Fibroblast of villous mesenchyme (primary cell): ENCODE measurements at places on chromosomes 1 and 21.

- peak; percentile 99 for DNase-seq
These were observed 17.8 kb downstream of the SLFNL1 start for GRCh38 chr1:41003640-41004220.

- DNase-seq: no peak
These were observed 10.1 kb upstream of the ARHGEF10L start for GRCh38 chr1:17529381-17529780.

- DNase-seq: peak; percentile 86
These were observed 565 bp downstream of the WLS start for GRCh38 chr1:68231627-68232288.

DNA sequence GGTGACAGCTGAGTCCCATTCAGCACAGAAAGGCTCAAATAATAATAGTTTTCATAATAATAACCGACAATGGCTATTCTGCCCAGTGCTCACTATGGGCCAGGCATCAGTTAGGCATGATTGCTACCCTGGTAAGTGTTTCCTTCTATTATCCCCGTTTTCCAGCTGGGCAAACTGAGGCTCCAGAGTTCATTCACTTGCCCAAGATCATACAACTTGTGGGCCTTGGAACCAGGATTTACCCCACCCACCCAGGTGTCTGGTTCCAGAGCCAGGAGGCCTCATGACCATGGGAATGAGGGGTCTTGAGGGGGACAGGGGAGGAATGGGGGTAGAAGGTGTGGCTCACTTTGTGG lies 518 bp downstream of the PLOD1 start:
- DNase-seq: no peak

DNA sequence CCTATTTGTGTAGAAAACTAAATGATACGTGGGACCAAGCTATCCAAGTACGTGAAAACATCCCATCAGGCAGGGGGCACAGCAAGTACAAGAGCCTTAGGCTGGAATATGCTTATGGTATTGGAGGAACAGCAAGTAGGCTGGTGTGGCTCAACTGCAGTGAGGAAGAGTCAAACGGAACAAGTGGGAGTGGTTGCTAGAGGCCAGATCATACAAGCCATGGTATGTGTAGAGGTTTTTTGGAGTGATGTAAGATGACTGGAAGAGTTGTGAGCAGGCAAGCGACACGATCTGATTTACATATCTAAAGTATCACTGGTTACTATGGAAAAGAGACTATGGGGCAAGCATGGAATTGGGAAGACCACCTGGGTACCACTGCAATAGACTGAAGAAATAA lies 27.8 kb downstream of the ELK4 start:
- no peak for DNase-seq

DNA sequence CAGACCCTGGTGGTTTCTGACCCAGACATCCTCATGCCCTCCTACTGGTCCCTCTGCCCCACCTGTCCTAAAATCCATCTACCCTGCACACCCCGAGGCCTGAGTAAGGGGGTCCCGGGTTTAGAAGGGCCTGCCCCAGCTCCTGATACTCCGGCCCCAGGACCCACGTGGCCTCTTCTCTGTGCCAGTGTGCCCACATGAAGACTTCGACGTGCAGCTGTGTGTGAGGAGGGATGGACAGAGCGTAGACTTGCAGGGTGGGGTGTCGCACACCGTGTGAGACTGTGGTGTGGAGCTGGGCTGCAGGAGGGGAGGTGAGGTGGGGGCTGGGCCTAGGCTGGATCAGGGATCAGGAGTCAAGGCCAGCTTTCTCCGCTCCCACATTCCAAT lies 461.1 kb downstream of the PTPRU start:
- DNase-seq: no peak

GRCh38 chr1:19344372-19344810 lies 32.3 kb downstream of the SLC66A1 start:
- peak; percentile 29 for DNase-seq

- peak; percentile 38 for DNase-seq
These were observed 18.1 kb downstream of the KIAA0040 start for GRCh38 chr1:175174309-175175102.

DNA sequence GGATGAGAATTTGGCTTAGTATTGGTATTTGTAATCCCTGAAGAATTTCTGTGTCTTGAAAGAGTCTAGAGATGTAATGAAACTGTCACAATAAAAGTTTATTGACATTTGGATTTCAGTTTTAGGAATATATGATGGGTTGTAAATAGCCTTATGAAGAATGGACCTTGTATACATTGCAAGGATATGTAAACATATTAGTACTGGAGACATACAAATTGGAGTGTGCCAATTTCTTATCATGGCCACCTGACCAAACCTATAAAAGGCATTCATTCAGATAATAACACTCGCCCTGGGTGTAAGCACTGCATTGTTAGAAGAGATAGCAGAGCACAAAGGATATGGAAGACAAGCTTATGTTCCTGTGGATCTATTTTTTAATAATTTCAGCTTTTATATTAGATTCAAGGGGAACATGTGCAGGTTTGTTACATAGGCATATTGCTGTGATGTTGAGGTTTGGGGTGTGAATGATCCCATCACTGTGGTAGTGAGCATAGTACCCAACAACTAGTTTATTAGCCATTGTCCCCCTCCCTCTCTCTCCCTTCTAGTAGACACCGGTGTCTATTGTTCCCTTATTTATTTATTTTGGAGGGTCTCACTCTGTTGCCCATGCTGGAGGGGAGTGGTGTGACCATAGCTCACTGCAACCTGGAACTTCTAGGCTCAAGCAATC lies 8.6 kb downstream of the S1PR1 start:
- DNase-seq: no peak

- peak; percentile 89 for DNase-seq
These were observed 39.1 kb upstream of the WASF2 start for GRCh38 chr1:27528818-27529703.

- DNase-seq: peak; percentile 64
These were observed at the start of gene RASAL2 for GRCh38 chr1:178093951-178094738. RASAL2 (plus strand) TSS chr1:178094104; CDS start chr1:178094493, 389 bp downstream.

DNA sequence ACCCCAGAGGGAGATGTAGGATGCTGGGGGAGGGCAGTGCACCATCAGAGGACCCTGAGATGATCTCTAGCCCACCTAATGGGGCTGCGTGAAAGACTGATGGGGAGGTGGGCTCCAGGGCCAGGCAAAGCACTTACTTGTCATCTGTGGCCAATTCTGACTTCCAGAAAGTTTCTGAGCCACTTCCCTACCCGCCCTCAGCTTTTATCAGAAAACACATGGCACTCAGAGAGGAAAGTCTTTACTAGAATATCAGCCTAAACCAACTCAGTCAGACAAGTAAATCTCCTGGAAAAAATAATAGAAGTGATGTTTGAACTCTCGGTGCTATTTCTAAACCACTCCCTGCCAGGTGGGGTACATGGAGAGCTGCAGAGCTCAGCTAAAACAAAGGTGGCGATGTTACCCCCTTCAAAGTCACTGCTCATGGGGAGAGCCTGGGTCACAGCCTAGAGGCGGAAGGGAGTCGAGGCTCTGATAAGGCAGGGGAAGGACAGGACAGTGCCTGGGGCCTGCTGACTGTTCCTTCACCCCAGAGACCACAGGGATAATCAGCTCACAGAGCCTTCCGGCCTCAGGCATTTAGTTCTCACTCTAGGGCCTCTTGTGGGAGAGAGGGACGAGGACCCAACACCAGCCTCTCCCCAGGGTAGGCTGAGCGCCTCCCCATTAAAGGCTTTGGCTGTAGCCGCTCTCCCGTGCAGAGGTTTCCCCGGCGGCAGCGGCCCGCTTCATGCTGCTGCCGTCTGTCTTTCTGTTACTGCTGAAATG lies 14.2 kb downstream of the SMIM12 start:
- DNase-seq: no peak

- DNase-seq: no peak
These were observed 149.3 kb upstream of the C8B start for GRCh38 chr1:57115030-57115614.

- DNase-seq: peak; percentile 67
These were observed 1.3 kb downstream of the TMEM167B start for GRCh38 chr1:109091839-109092193.

DNA sequence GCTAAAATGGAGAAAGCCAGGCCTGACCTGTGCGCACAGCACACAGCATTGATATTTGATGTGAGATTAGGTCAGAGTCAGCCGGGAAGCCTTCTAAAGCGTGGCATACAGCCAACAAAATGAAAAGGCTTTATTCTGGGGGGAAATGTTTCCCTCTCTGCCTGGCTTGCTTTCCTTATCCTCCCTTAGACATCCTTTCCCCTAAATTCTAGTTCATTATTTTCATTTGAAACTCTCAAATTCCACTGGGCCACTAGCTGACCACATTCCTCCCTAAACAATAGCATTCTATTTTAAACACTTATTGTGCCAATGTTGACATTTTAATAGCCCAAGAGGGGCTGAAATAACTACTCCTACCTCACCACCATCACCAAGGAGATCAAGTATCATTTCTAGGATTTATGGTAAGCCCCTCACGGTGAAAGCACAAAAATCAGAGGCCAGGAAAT lies 49.4 kb downstream of the LEPR start:
- no peak for DNase-seq

DNA sequence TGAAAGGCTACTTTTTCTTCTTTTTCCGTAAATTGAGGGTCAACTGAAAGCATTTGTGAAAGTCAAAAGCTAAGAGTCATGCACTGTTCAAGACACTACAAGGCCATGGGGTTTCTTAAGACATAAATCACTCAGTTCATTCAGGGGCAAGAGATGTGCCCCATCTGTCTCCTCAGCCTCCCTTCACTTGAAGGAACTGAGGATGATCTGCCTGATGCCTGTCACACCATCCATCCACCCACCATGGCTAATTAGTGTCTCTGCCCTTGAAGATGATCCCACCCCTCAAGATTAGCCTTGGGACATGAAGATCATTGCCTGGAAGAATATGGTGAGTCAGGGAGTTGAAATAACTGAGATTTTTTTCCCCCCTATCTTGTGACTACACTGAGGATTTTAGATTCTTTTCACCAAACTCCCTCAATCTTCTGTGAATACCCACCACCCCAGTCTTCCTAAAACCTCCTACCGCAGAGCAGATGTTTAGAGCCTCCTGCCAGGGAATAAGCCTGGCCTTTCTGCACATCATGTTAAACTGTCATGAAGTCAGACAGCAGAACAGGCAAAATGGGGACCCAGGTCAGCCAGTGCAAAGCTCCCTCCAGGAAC lies 88.6 kb upstream of the LMO4 start:
- no peak for DNase-seq

DNA sequence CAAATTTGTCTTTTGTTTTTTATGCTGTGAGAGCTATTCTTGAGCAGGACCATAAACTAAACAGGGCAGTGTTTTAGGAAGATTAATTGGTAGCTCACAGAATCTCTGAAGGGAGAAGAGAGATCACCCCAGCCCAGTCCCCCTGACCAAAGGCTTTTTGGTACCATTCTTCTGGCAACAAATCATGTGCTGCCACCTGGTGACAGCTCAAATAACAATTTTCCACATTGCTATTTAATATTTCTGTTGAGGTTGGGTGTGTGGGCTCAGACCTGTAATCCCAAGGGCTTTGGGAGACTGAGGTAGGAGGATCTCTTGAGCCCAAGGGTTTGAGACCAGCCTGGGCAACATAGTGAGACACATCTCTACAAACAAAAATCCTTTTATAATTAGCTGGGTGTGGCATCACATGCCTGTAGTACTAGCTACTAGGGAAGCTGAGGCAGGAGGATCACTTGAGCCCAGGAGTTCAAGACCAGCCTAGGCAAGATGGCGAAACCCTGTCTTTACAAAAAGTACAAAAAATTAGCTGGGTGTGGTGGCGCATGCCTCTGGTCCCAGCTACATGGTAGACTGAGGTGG lies 2.2 kb upstream of the TESK2 start:
- peak; percentile 60 for DNase-seq

DNA sequence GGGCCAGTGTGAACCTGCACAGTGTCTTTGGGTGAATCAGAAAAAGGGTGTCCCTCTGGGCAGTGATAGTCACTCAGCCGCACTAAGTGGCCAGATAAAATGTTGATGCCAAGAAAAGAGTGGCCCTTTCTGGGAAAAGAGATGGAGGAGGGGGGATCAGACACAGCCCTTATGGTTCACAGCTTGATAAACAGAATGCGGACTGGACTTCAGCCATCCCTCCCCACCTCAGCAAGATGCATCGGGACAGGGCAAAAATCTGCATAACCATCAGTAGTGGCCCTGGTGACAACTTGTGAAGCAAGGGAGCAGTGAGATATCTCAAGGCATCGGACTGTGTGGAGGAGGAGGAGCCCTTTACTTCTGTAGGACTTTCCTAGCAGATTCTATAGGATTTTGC lies 353.8 kb upstream of the PLXNA2 start:
- DNase-seq: no peak

DNA sequence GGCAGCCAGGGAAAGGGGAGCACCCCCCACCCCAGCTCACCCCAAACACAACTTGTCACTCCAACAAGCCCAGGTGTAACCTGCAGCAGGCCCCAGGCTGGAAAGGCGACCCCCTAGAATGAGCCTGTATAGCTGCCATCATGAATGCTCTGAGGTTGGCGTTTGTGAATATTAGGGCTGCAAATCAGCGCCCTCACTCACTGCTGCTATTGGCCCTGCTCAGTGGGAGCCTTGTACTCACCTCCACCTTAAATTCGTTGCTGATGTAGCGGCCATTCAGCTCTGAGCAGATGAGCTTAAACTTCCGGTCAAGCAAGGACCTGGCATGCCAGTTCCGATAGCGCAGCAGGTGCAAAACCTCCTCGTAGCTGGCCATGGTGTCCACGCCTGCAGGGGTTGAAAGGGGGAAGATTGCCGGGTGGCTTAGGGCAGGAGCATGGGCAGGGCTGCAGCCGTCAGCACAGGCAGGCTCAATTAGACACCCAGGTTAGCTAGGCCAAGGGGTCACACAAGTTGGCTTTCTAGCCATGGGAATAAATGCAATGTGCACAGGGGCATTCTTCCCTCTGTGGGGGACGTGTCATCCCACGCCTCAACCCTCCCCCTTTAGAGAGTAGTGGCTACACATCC lies 81.7 kb downstream of the PIK3CD start:
- DNase-seq: no peak

DNA sequence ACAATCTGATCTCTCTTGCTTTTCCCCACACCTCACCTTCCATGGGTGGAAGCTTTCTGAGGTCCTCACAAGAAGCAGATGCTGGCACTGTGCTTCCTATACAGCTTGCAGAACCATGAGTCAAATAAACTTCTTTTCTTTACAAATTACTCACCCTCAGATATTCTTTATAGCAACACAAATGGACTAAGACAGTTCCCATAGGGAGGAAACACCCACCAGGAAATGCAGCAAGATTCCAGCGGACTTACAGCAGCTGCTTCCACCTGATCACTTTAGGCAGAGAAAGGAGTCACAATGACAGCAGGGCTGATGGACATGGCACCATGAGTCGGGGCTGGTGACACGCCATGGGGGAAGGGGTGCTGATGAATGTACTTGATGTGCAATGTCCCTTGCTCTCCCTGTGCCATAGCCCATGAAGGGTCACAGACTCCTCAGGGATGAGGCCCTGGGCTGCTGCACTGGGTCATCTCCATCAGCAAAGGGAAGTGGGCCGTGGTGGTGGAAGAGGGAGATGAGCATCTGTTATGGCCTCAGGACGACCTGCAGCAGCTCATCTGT lies 53.9 kb downstream of the PRSS38 start:
- DNase-seq: no peak

GRCh38 chr1:38860454-38860795 lies 853 bp upstream of the RRAGC start:
- peak; percentile 16 for DNase-seq
